ENCODE measurements at places on chromosomes 4 and X.

GRCh38 chrX:150456466-150456865, 93.3 kb downstream of the MAMLD1 start:
- no peak for DNase-seq

- DNase-seq, result no peak
Observed at GRCh38 chr4:158826057-158826456, 57.2 kb downstream of the FNIP2 start.

DNA sequence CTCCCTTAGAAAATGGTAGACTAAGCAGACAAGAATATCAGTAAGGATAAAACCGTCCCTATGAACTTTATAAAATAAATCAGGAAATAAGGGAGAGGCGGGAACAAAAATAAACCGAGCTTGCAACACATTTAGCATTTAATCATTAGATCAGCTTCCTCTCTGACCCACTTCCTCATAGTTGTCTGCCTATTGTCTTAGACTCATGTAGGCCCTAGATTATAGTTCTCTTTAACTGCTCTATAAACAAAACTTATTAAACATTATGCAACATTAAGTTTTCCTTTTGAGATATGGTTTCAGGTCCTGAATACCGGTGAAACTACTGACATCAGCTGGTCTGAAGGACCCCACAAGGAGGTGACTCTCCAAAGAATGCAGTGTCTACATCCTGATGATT, 15.8 kb upstream of the SRD5A3 start:
- DNase-seq, result no peak

DNA sequence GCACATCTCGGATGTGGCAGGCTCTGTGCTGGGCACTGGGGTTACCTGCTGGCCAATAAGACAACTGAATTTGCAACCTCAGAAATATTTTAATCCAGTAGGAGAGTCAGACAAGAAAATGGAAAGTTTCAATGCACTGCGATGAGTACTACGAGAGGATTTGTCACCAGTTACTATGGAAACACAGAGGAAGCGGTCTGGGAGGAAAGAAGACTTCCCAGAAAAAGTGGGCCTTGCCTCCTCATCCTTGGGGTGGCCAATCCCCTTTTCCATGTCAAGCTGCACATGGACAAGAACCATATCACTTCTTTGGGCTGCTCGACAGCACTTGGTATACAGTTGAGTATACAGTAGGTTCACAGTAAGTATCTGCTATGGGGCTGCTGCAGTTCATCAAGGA, 67.6 kb downstream of the FAM184B start:
- DNase-seq, result no peak

DNA sequence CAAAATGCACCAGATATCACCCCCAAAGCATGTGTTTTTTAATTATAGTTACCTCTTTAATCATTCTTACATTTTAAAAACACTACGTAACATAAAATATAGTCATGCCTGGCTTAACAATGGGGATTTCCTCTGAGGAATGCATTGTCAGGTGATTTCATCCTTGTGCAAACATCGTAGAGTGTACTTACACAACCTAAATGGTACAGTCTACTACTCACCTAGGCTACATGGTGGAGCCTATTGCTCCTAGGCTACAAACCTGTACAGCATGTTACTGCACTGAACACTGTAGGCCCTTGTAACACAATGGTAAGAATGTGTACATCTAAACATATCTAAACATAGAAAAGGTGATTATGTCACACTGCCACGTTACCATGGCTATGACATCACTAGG, 208.6 kb downstream of the SPOCK3 start:
- DNase-seq, result no peak

DNA sequence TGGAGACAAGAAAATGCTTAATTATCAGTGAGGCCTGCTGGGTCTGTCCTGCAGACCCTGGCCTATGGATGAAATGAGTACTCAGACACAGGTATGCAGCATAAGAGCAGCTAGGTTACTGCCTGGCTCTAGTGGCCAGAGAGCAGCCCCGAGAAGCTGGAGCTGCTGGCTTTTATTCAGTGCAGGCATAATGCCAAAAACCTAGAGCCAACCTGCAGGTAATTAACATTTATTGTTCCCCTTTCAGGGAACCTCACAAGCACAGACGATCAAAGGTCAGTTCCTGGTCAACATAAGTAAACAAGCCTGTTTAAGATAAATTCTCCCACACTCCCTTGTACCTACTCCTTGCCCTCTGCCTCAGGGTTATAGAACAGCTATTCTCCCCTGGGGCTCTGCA, 13.3 kb downstream of the IDS start:
- DNase-seq, result no peak

DNA sequence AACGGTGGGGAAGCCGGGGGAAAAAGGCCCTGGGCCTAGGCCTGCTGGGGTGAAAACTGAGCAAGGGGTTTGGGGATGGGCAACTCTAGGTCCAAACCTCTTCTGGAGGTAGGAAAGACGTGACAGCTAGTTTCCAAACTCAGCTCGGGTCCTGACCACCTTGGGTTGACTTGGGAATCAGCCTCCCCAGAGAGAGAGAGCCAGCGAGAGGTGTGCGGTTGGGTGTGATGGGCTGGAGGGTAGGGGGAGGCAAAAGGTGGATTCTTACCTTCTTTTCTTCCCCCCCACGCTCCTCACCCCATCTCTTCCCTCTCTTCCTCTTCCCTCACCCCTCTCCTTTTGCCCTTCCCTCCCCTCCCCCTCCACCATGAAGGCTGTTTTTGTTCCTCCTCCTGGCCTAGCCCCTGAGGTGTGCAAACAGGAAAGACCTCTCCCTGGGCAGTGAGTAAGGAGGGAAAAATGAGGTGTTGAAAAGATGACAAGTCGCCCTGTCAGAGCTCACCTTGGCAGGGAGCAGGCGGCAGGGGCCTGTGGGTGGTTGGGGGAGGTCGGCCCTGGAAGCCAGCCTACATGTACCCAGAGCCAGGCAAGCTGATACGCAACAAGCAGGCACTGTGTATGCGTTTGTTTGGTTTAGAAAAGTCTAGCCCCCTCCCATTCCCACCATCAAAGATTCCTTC, 14.8 kb downstream of the PJA1 start:
- no peak for DNase-seq

- DNase-seq, result no peak
Observed at GRCh38 chr4:174563399-174563798, 41.1 kb upstream of the HPGD start.

DNA sequence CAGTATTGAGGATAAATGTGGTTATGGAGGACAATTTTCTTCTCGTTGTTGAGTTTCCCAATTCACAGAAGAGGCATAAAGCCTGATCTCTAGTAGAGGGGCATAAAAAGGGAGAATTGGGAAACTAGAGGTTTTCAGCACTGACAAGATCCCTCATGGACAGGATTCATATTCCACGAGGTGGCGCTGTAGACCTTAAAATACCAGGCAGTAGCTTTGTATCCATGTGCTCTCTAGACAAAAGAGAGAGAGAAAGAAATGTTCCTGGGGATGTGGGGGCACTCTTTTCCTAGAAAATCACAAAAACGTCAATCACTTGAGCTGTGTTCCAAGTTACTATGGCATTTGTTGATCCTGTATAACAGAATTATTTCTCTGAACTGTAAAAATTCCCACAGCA, 128.3 kb downstream of the MAGEE1 start:
- DNase-seq, result peak; percentile 0

GRCh38 chr4:185640811-185641675, 105.7 kb upstream of the PDLIM3 start:
- peak; percentile 3 for DNase-seq
